Airway epithelial cell (primary cell): ENCODE measurements at places on chromosomes 3 and 15. TPM values are rescaled to one million over a fixed set of nuclear protein-coding genes. Genes with fewer than 3 reads are reported as not detected.

The DUOXA2 gene
- total RNA-seq, result not detected in 2 replicates

The OR4F6 gene
- total RNA-seq, result not detected in 2 replicates

The CPNE9 gene
- not detected in 2 replicates for total RNA-seq

The IL17RE gene
- 16.6 and 19.3 TPM in 2 replicates for total RNA-seq

The RETNLB gene
- total RNA-seq, result not detected in 2 replicates

The CACNA2D3 gene
- 0.14 and 0.35 TPM in 2 replicates for total RNA-seq

The OIP5 gene
- 13.7 and 15.5 TPM in 2 replicates for total RNA-seq

The DAZL gene
- not detected in 2 replicates for total RNA-seq

The CELF6 gene
- total RNA-seq, result 0.35 TPM in 1 of 2 replicates, not detected in the other
